ENCODE measurements at places on chromosomes 7 and 10.

- no peak for DNase-seq
Measured at GRCh38 chr10:107728807-107729206, 564.3 kb upstream of the SORCS1 start.

DNA sequence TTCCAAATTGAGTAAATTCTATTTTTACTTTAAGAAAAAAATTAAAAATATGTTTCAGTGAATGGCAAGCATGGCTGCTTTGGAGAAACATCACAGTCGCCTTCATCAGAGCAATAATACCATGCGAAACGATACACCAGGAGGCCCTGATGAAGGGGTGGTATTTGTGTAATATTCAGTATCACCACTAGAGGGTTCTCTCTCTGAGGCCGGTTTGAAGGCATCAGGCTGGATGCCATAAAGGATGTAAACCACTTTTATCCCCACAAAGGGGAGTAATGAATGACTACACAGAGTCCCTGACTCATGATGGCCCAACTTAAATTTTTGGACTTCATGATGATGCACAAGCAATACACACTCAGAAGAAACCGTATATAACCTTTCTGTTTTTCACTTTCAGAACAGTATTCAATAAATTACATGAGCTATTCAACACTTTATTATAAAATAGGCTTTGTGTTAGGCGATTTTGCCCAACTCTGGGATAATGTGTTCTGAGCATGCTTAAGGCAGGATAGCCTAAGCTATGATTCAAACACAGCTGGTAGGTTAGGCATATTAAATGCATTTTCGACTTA is 95.5 kb downstream of the PPP1R17 start:
- peak; percentile 53 for DNase-seq

- DNase-seq = no peak
Measured at GRCh38 chr7:20284771-20285143, 45.9 kb upstream of the ITGB8 start.

- no peak for DNase-seq
Measured at GRCh38 chr7:105298439-105298894, 90.3 kb downstream of the SRPK2 start.

All from fibroblast of lung (primary cell).